ENCODE measurements at places on chromosomes 3 and 15.

DNA sequence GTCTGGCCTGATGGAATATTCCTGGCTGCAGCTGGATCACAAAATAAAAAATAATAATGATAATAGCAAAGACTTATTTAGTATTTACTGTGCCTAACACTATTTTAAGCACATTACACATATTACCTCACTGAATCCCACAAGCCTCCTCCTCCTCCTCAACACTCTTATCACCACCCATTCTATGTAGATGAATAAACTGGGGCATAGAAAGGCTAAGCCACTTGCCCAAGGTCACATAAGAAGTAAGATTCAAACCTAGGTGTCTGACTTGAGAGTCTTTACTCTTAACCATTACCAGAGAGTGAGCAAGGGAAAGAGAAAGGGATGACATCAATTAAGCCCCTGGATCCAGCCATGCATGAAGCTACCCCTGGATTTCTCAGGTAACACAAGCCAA, 493.1 kb downstream of the SHQ1 start:
- DNase-seq, result no peak

DNA sequence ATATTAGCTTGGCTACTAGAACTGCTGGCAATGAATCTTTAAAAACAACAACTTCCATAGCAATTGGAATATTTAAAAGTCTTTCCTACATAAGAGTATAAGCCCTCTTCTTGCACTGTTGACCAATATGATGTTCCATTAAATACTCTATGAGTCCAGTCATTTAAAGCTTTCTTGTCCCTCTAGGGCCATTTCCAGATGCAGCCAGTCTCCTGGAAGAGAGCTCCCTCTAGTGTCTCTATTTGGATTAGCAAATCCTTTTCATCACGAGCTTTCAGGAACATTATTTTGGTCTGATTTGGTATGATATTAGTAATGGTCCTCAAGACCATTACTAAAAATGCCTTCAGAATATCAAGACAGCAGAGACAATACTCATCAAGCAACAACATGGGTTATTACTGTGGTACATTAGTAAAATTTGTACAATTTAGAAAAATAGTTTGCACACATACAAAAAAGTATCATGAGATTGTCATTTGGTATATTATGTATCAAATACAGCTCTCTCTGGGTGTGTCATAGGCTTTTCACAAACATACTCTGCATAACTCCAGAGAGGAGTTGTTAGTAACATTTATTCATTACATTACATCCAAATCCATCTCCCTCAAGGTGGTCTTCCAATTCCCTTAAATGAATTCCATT, 101.3 kb downstream of the DPH6 start:
- peak; percentile 46 for DNase-seq

DNA sequence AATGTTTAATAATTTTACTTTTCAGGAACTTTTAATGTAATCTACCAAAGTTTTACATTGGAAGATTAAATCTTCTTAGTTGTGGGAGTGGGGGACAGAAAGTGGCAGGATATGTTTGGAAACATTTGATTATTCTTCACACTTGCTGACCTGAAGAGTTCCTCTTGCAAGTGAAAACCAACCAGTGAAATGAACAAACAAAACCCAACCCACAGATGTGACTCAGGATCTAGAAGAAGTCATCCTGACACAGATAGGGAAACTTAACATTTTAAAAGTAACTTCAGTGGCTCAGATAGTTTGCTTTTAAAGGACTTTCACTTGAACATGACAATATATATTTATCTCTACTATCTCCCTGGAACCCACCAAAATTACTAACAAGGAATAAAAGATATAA, 55.4 kb downstream of the ASTE1 start:
- no peak for DNase-seq

DNA sequence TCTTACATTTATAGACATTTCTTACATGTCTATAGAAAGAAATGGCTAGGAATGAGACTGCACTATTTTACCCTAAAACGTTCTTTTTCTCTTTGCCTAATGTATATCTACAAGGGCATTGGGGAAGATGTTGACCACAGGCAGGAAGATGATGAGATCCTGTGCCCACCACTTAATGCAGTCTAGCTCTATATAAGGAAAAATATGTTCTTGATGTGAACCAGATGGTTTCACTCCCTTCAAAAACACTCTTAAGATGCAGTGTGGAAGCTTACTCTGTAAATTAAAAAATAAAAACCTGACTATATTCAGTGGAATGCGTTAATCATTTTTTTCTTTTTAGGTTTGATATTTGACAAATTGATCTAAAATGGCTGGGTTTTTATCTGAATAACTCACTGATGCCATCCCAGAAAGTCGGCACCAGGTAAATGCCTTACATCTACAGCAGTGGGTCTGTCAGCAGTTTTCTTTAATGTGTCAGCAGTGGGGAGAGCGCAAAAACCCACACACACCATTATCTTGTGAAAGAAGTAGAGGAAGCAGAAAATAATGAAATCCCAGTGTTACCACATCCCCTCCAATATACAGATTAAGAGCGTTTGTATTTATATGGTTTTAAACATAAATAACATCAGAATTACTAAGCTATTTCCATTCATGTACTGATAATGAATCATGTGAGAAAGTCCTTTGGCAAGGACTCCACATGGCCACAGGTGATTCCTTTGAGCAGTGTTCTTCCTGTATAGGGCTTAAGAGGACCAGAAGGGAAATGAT, 10.1 kb downstream of the AGTR1 start:
- no peak for DNase-seq

DNA sequence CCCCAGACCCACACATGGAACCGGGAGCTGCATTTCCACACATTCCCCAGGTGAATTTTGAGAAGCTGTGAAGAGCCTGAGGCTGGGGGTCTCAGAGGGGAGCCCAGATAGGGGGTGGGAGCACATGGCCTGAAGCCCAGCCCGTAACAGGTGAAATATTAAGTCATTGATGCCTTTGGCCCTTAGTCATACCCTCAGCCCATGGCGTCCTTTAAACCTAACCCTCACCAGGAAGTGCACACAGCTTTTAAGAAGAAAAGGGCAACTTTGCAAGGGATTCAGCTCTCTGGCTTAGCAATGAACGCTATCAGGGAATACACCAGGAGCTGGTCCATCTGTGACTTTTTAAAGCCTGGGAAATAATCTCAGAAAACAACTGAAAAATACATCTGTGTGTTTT, 40.6 kb downstream of the WNT7A start:
- DNase-seq, result no peak

DNA sequence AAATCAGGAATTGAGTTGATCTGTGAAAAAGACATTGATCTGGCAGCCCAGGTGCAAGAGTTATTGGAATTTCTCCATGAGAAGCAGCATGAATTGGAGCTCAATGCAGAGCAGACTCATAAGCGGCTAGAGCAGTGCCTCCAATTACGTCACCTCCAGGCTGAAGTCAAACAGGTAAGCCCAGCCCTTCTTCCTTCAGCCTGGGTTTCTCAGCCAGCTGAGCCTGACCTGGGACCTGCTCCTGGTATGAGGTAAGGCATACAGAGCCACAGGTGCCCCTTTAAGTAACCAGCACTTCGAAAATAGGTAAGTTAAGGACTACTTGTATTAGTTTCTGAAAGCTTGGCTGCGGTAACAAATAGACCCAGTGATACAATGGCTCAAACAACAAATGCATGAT, 307.4 kb upstream of the UMPS start:
- no peak for DNase-seq

DNA sequence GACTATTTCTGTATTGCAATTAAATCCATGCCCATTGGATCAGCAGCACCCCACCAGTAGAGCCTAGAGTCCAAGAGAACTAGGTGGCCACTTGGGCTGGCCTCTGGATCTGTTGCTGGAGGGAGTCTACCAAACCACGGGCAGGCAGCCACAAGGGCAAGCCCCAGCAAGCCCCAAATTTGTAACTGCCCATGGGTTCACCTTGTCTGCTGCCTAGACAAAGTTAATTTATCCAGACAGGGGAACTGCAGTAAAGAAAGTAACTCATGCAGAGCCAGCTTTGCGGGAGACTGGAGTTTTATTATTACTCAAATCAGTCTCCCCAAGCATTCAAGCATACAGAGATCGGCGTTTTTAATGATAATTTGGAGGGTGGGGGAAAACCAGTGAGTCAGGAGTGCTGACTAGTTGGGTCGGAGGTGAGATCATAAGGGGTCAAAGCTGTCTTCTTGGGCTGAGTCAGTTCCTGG, 74.0 kb upstream of the TERB2 start:
- DNase-seq, result no peak

- DNase-seq, result no peak
These were observed 108.8 kb upstream of the PTPRG start for GRCh38 chr3:61452535-61453090.
